Stimulated activated CD4-positive, alpha-beta T cell treated with anti-CD3 and anti-CD28 coated beads, Interleukin-4, amount 100 ng/mL, for 24 hours (primary cell): ENCODE measurements at places on chromosomes 6 and 20.

GRCh38 chr20:41200446-41201202 is 63.3 kb downstream of the PLCG1 start:
- DNase-seq, result no peak

DNA sequence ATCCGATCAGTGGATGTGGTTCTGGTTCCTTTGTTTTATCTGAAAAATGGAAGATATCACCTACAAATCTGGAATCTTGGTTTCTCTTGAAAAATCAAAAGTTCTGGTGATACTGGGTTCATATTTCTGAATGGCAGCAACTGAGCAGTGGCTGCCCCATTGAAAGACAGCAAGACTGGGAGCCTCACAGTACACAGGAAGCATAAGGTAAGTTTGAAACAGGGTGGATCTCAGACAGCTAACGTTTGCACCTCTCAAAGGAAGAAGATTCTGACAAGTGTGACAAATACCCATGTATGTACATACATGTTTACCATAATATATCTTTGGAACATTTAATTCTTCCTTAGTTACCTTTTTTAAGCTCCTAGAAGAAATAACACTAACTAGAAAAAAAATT is at the start of gene SAMD3:
Gene SAMD3, minus strand, starts transcription at position 177 of the 400 bp plus-strand sequence. CDS start 7,678 bp downstream, outside the sequence.
- DNase-seq, result no peak

GRCh38 chr6:125375821-125376220 is 74.1 kb upstream of the HDDC2 start:
- no peak for DNase-seq

- no peak for DNase-seq
These were observed 8.3 kb downstream of the HSPA12B start for GRCh38 chr20:3740615-3741301.

DNA sequence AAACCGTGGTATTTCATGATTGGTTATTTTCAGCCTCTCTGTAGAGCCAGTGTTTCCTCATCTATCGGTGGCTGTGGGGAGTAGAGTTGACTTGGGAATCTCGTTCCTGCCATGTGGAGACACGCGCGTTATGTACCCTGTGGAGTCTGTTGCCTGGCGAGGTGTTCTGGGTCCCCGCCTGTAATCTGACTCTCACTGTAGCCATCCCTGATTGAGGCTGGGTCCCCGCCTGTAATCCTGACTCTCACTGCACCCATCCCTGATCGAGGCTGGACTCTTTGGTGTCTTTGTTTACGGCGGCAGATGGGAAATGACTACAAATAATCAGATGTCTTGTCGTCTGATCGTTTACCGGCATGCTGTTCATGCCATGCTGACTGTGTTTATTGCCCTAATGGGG is 153.9 kb downstream of the DTNBP1 start:
- DNase-seq, result no peak

DNA sequence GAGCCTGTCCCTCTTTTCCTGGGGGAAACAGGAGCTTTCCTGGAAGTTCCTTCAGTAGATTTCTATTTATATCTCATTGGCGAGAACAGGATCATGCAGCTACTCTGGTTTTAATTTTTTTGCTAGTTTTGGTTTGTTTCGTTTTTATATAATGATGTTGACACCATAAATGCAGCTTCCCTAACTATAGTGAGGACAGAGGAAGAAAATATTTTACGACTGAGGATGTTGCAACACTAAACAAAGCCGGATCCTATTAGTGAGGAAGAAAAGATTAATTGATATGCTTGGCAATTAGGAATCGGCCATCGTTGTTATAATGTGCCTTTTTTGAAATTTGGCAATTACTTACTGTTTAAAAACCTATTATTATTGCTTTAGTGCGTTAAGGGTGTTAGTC is 16.6 kb downstream of the KDM1B start:
- no peak for DNase-seq

GRCh38 chr6:111222341-111222740 is 135.0 kb downstream of the SLC16A10 start:
- DNase-seq, result no peak

DNA sequence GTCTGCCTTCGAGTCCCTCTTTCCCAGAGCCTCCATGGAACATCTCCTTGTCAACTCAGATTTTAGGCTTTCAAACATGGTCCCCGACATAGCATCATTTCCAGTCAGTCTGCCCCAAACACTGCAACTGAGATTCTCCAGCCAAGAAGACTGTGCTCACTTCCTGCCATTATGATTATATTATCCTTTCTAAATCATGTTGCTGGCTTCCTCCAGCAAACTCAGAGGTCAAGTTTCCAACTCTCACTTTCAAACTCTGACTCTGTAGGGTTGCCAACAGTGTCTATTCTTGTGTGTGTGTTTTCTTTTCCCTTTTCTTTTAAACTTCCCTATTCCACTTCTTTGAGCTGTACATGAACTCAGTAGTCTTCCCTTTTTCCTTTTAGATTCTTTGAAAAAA is 61.2 kb upstream of the TRAF3IP2 start:
- no peak for DNase-seq

GRCh38 chr6:33995309-33996119 is 150.4 kb downstream of the GRM4 start:
- DNase-seq, result no peak

GRCh38 chr20:2139250-2139649 is 37.6 kb downstream of the STK35 start:
- DNase-seq, result no peak

- DNase-seq, result no peak
These were observed 84.8 kb downstream of the TTLL2 start for GRCh38 chr6:167409694-167410093.

DNA sequence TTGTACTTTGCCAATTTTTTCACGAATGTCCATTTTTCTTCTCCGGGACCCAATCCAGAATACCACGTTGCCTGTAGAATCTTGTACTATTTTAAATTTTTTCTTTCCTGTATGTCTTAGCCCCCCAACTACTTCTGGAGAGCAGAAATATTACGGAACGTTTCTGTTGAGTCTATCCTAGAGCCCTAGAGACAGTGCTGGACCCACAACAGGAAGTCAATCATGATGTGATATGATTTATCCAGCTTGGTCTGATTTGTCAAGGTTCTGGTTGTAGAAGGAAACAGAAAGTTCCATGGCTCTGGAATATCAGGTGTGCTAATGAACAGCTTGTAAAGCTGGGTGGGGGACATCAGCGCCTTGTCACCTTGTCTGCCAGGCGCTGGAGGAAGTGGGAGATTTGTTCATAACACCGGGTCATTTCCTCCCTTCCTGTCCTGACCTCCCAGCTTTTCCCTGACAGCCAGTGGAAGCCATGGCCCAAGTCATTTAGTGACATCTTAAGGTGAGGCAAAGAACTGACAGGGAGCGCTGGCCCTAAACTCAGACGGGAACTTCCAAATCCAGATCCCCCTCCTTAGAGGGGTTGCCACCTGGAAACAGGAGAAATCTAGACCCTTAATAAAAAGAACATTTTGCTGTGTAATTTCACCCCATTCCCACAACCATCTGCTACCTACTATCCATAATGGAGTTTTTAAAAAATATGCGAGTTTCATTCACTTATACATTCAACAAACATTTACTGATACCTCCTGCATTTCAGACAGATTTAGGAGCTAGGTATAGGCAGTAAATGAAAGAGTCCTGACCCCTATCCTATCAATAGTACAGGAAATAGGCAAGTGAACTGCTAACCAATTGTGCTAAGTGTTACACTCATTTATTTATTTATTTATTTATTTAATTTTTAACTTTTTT is 130.5 kb downstream of the ZFP64 start:
- DNase-seq, result no peak

DNA sequence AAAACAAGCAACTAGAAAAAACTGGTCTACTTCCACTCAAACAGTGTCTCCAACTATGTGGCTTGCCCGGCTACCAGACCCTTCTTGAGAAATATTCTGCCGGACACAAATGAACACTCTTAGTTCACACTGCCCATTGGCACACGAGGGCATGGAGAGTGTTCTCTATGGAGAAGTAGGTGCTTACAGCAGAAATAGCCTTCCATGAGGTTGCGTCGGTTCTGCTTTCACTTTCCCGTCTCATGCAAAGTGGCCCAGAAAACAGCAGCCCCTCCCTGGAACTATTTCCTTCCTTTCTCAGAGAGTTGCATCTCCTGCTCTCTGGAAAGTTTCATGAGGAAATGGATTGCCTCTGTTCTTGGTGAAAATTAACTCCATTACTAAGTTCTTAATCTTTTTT is 9.5 kb upstream of the HLA-DOA start:
- peak; percentile 49 for DNase-seq

DNA sequence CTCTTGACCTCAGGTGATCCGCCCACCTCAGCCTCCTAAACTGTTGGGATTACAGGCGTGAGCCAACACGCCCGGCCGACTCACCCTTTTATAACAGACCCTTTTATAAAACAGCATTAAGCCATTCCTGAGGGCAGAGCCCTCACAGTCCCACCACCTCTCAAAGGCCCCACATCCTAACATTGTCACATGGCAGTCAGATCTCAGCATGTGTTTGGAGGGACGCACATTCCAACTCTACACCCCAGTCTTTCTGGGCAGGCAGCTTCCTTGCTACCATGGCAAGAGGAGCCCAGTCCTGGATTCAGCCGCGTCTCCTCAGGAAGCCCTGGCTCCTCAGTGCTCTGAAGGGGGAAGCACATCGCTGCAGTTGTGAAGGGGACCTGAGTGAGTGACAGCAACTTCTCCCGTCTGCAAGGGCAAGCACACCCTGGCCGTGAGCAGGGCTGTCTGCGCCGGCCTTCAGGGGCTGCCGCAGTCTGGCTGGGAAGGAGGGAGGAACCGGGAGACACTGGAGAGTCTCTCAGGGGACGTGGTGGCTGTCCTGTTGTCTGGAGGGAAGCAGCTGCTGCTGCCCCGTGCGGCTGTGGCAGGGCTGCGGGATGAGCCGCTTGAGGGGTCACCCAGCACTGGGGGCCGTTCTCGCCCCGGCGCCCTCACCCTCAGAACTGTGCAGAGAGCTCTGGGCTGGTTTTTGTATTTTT is 15.9 kb downstream of the OSBPL2 start:
- DNase-seq, result no peak

GRCh38 chr20:8639112-8639778 is 429.6 kb upstream of the PLCB4 start:
- DNase-seq, result no peak

DNA sequence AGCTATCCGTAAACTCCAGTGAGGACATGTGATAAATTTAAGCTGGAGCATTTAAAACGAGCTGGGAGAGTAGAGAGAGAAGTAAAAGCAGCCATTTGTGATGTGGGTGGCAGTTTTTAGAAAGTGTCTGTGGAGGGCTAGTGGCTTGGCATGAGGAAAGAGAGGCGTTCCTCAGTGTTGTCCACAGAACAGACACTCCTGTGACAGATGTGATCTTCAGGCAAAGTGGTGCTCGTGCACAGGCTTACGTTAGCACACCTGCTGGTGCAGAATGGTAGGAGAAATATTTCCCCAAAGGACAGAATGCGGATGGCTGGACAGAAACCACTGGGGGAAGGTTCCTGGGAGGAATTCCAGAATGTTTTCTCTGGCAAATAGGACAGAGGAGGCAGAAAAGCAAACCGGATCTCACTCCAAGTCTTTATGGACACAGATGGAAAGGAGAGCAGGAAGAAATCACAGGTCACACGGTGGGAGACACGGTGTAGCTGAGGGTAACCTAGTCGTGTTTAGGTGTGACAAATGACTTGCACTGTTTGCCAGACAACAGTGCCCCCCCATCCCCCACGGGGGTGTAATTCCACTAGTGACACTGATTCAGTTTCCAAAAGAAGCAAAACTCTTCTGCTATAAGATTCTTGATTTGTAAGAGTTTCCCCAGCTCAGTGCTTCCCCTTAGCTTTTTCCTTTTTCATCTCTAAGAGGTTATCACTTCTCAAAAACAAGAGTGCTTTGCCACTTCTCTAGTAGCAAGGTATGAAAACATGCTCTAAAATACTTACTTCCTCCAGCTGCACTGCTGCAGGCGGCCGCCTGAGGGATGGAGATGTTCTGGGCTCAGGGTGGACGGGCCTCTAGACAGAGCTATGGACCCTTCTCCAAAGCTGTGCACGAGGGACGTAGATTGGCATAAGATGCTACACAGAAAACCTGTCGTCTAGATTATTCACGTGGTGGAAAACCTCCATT is 293.2 kb downstream of the QKI start:
- no peak for DNase-seq

DNA sequence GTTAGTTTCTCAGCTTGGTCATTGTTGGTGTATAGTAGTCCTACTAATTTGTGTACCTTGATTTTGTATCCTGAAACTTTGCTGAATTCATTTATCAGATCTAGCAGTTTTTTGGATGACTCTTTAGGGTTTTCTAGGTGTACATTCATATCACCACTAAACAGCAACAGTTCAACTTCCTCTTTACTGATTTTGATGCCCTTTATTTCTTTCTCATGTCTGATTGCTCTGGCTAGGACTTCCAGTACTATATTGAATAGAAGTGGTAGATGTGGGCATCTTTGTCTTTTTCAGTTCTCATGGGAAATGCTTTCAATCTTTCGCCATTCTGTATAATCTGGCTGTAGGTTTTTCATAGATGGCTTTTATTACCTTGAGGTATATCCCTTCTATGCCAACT is 61.3 kb upstream of the HEY2 start:
- no peak for DNase-seq

DNA sequence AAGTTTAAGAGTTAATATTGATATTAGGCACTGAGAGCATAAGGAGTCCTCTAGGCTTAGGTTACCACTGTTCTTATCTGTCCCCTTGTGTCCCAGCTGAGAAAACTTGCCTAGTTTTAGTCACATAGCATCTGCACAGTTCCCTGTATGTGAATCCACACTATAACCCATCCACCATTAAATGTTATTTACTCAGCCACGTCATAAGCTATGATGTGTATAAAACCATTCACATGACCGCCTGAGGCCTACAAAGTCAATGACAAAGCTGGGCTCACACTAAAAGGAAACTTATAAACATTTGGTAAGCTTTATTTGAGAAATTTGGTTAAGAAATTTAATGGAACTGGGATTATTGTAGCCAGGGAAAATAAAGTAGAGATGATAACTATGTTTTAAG is 59.2 kb upstream of the TFAP2D start:
- DNase-seq, result no peak

DNA sequence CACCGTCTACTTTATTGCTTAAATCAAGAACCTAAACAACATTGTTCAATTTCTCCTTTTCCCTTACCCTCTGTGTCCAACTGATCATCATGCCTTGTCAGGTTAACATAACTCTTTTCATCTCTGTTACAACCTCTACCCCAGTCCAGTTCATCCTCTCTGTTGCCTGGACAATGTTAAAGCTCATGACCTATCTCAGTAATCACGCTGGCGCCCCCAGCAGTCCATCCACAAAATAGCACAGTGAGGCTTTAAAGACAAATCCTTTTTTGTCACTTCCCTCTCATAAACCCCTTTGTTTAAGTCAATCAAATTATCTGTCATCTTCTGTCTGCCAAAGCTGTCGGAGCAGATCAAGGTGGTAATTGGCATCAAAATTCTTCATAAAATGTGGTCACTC is 140.1 kb downstream of the QKI start:
- peak; percentile 50 for DNase-seq

DNA sequence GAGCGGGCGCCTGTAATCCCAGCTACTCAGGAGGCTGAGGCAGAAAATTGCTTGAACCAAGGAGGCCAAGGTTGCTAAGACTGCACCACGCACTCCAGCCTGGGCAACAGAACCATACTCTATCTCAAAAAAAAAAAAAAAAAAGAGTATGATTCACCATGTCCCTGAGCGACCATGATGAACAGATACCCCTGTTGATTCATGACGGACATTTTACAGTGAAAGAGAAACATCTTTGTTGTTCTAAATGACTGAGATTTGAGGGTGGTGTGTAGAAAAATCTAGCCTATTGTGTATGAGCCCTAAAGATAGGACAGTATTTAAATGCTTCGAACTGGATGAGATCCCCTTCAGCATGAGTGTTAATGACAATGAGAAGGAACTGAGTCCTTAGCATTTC is 32.8 kb downstream of the RBM24 start:
- no peak for DNase-seq

GRCh38 chr20:23260181-23260840 is 90.3 kb upstream of the NXT1 start:
- no peak for DNase-seq
